CD4-positive, alpha-beta T cell treated with Interleukin-12 subunit alpha and Interleukin-12 subunit beta, for 1 hour (primary cell): ENCODE measurements at places on chromosomes 1 and 21.
A peak's percentile ranks its signal among the peaks of the same experiment; 100 is the strongest.

- DNase-seq, result no peak
Observed at GRCh38 chr1:64946916-64947315, 19.4 kb downstream of the JAK1 start.

GRCh38 chr1:75539230-75540116 lies 71.4 kb downstream of the SLC44A5 start:
- DNase-seq, result no peak

GRCh38 chr1:206979379-206980043 lies 9.3 kb upstream of the FCAMR start:
- peak; percentile 3 for DNase-seq

DNA sequence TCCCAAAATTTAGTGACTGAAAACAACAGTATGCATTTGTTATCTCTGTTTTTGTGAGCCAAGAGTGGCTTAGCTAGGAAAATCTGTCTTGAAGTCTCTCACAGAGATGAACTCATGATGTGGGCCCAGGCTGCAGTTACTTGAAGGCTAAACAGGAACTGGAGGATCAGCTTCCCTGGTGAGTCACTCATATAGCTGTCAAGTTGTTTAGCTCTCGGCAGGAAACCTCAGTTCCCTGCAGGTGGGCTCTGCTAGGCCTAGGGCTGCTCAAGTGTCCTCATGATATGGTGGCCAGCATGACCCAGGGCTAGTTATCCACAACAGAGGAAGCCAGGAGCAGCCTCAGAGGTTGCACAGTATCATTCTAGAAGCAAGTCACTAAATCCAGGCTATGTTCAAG lies 30.2 kb upstream of the DDX59 start:
- DNase-seq, result no peak

DNA sequence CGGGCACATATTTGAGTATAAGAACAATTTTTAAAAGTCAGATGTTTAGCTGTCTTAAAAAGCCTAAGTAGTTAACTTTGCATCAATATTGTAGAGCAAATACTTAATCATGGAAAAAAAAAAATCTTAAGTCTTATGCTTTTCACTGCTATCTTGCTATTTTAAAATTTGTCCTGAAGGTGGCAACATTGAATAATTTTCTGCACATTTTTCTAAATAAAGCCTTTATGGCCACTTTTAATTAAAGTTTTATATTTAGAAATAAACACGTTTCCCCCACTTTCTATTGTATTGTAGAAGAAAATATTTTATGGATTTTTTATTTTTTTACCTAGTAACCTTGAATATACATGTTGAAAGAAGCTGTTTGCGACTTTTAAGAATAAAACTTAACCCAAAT lies 198.8 kb downstream of the AMY1C start:
- DNase-seq, result no peak

DNA sequence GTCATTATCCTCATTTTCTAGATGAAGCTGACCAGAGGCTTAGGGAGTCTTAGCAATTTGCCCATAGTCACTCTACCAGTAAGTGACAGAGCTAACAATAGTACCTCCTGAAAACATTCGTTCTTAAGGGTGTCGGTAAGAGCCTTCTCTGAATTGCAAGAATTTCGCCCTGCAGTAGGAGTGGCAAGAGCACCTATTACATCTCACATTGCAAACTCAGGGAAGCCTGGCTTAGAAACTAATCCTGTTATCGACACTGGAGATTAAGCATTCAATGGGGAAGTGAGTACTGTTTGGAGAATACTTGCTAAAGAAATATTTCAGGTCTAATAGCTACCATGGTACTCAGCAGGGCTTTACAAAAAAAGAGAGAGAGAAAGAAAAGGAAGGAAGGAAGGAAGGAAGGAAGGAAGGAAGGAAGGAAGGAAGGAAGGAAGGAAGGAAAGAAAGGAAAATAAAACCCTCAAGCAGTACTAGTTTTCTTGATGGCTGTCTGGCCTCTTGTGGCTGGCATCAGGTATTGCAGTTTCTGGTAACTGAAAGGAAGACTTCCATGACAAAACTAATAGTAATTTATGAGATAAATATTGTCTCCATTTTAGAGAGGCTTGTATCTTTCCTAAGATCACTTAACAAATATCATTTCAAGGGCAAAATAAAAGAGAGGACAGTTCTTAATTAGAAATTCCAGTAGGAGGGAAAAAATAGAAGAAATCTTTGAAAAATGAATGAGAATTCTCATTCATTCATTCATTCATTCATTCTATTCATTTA lies 10.4 kb downstream of the C1orf226 start:
- peak; percentile 27 for DNase-seq

- peak; percentile 47 for DNase-seq
Observed at GRCh38 chr1:202852163-202852904, 36.6 kb downstream of the RABIF start.

GRCh38 chr21:25722631-25723030 lies 12.1 kb downstream of the ATP5PF start:
- DNase-seq, result no peak
